ENCODE measurements at places on chromosomes 7 and 10.

- no peak for DNase-seq
Observed at GRCh38 chr7:100393233-100393905, 20.1 kb downstream of the PILRA start.

DNA sequence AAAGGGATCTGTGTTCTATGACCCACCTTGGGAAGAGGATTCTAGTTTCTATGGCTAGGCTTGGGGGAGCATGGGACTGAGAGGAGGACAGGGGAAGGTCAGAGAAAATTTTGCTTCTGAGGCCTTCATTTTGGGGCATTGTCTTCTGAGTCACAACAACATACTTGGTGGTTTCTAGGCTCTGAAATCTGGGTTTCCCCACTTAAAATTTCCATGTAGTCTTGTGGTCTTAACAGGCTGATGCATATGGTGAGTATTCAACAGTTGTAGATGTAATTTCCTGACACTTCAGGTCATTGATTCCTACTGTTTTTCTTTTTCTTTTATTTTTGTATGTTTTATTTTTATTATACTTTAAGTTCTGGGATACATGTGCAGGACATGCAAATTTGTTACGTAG is 88.5 kb downstream of the ANKRD7 start:
- DNase-seq: no peak

GRCh38 chr7:99089914-99090629 is 53.8 kb downstream of the SMURF1 start:
- DNase-seq: no peak

GRCh38 chr10:86393862-86394455 is 27.4 kb upstream of the GRID1 start:
- no peak for DNase-seq

DNA sequence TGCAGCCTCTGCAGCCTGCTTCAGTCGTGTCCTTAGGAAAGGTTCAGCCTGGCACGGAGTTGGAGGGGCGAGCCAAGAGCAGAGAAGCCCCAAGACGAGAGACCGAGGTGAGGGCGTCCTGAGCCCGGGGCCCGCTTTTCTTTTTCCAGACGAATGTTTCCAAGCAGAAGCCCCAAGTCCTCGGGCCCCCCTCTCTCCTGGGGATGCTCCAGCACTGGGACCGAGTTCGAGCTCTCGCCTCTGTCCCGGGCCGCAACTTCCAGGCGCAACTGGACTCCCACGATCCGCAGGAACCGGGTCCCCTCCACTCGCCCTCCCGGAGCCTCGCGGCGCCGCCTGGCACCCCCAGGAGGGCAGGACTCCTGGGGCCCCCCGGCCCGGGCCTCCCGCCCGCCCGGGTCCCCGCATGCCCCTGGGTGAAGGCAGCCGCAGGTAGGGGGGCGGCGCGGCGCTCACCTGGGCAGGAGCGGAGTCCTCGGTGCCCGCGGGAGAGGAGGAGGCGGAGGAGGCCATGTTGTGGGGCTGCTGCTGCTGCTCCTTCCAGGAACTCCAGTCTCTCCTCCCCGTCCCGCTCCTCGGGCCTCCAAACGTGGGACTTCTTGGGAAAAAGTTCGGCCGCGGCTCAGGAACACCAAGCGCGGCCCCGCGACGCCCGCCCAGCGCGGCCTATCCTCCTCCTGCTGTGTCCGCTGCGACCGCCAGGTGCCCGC is 45.3 kb upstream of the CDK1 start:
- no peak for DNase-seq

- DNase-seq: no peak
Observed at GRCh38 chr7:25698451-25699113, 453.4 kb upstream of the NFE2L3 start.

- DNase-seq: no peak
Observed at GRCh38 chr7:77782383-77782782, 15.9 kb downstream of the TMEM60 start.

DNA sequence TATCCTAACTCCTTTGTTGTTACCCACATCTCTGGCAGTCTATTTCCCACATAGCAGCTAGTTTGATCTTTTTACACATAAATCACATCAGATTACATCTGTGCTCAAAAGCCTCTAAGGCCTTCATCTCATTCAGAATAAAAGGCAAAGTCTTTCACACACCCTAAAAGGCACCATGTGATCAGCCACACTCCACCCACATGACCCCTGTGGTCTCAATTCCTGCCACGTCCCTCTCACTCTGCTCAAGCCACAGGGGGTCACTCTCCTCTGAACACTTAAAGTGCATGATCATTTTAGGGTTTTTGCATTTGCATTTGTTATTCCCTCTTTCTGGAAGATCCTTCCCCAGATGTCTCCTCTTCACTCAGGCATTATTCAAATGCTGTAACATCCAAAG is 30.8 kb downstream of the ELAPOR2 start:
- no peak for DNase-seq

- DNase-seq: no peak
Observed at GRCh38 chr7:44920119-44920518, 34.8 kb upstream of the PURB start.

DNA sequence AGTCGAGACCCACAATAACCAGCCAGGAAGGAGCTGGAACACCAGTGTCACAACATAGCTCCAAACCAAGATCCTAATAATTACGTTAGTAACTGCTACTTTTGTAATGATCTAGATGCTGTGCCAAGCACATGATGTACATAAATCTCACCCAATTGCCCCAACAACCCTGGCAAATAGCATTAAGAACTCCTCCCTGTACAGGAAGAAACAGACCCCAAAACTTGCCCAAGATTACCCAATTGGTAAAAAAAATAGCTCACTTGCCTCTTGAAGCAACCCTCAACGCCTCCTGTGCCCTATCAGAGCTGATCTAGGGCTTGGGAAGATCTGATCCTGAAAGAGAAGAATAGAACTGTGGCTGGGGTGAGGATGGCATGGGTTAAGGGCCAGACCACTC is 628.7 kb upstream of the AUTS2 start:
- DNase-seq: no peak

- DNase-seq: no peak
Observed at GRCh38 chr10:118729200-118729599, 25.6 kb downstream of the CACUL1 start.

DNA sequence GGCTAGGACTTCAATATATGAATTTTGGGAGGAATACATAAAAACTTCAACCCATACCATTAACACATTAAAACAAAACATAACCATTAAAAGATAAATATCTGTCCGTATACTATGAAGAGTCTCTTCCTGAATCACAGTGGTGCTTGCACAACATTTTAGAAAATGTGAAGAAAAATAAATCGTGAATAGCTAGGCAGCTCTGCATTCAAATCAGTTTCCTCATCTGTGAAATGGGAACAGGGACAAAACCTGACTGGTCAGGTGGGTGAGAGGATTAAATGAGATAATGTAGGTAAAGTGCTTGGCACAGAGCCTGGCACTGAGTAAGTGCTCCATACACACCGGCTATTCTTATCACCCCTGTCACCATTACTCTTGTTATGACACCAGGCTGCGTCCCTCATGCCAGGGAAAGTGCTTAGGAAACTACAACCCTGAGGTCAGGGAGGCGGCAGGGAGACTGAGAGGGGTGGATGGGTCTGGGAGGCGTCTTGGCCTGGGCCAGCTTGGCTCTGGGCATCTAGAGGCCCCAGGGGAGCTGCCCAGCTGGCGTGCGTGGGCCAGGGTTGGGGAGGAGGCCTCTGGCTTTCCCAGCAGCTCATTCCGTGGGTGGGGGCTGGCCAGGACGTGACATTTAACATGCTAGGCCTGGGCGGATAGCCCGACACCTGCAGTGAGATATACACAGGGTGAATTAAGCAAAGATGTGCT is 78.3 kb downstream of the SH3PXD2A start:
- DNase-seq: no peak

GRCh38 chr7:97006055-97006815 is 882 bp downstream of the DLX6 start:
- DNase-seq: no peak

GRCh38 chr10:23337616-23338015 is 7.0 kb downstream of the C10orf67 start:
- no peak for DNase-seq

DNA sequence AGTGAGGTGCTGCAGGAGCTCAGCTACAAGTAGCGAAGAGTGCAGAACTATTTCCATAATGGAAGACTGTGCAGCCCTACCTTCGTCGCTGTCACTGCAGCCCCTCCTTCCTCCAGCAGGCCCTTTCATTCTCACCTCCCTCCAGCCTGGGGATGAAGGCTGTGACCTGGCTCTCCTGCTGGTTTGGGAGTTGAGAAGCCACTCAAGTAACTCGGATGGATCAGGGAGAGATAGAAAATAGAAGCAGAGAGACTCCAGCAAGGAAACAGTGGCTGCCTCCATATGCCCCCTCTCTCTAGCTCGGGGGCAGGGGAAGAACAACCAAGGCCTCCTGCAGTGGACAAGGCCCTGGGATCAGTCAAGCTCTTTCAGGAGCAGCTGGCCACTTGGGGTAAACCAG is 37.4 kb upstream of the NPFFR1 start:
- DNase-seq: no peak

DNA sequence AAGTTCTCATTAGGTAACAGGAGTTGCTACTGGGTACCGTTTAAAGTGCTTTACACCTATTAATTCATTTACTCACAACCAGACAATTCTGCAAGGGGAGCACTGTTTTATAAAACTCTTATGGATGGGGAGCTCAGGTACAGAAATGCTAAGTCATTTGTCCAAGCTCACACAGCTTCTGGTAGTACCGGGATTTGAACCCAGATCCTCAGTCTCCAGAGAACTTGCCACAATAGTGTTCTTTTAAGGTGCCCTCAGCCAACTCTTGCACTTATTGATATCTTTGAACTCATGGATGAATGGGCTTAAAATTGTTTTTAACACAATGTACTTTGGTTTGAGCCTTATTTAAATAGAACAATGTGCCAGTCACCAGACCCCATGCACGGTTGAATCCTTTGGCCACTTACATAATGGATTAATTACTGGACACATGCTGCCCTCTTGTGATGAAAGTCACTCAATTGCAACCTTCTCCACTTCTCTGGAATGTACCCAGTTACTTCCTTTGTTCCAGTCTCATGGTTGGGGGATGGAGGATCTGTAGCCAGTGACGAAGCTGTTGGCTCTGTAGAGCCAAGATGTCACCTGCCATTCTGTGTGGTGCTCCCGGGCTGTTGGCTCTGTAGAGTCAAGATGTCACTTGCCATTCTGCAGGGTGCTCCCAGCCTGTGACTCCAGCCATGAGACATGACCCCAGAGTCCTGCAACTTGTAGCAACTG is 65.6 kb downstream of the NOD1 start:
- DNase-seq: peak; percentile 70

- DNase-seq: no peak
Observed at GRCh38 chr7:132117636-132118035, 458.6 kb downstream of the PLXNA4 start.

GRCh38 chr7:51075681-51076580 is 240.7 kb downstream of the COBL start:
- DNase-seq: no peak

- DNase-seq: no peak
Observed at GRCh38 chr7:90771281-90771680, 175.2 kb downstream of the CDK14 start.

DNA sequence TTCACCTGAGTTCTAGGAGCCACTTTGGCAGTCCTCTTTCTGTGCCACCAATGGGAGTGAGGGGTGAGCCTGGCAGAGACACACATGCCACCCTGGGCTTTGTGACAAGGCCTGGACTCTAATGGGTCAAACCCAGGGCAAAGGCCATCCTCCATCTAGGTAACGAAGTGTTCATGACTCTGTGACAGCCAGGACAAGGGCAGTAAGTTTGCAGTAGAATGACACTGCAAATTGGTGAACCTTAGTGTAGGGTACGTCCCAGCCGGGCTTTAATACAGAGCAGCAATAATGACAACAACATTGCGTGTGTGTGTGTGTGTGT is 43.3 kb downstream of the PAPSS2 start:
- no peak for DNase-seq

- DNase-seq: no peak
Observed at GRCh38 chr7:17948526-17949238, 8.4 kb upstream of the SNX13 start.

GRCh38 chr7:51034521-51035264 is 252.0 kb upstream of the GRB10 start:
- no peak for DNase-seq

DNA sequence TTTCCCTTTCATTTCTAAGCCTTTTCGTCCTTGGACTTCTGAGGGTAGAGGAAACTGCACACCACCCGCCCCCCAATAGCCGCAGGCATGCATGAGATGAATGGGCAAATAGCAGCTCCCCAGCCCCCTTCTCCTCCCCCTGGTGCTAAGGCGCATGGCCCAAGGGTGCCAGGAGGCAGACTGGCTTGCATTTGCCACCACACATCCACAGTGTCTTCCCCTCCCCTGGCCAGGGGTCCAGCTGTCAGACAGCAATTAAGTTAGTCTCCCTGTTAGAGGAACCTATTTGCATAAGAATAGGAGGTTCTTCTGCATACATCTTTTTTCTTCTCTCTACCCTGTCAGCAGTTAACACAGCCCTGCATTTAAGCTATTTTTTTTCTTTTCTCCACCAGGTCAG is 20.2 kb downstream of the TOMM7 start:
- DNase-seq: no peak

- no peak for DNase-seq
Observed at GRCh38 chr7:70492625-70493024, 639.3 kb upstream of the GALNT17 start.

GRCh38 chr7:46192271-46192670 is 271.2 kb upstream of the IGFBP3 start:
- DNase-seq: no peak

DNA sequence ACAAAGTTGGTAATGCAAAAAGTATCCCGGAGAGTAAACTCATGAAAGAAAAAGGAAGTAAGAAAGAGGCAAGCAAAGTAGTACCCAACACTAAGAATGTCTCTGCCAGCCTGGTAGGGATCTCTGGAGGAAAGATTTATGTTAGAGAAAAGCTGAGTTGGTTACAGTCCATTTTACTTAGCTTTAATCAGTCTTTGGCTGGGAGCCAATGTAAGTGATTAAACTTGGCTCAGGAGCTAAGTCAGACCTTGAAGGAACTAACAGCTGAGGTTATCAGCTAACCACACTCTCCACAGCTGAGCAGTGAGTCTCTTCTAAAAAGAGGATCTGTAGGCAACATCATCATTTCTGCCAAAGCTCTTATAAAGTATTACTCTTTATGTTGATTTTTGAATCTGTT is 148.0 kb downstream of the ANKRD7 start:
- DNase-seq: no peak

- DNase-seq: no peak
Observed at GRCh38 chr10:36177071-36177470, 535.0 kb upstream of the FZD8 start.

GRCh38 chr10:35412900-35413491 is 76.7 kb downstream of the CCNY start:
- DNase-seq: no peak

DNA sequence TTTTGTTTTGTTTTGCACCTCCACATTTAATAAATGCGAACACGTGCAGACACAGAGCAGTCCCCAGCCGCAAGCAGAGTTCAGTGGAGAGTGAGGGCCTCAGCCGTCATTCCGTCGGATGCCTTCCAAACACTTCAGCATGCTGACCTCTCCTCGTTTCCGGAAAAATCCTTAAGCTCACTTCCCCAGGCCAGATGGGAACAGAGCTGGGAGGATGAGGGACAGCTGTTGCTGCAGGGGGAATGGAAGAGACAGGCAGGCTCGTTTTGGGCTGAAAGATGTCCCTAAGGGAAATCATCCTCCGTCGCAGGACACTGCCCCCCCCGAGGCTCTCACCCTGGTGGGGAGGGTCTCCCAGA is 17.2 kb upstream of the FGFR2 start:
- DNase-seq: no peak

GRCh38 chr7:141497391-141497790 is 53.8 kb upstream of the AGK start:
- no peak for DNase-seq

- peak; percentile 94 for DNase-seq
Observed at GRCh38 chr7:28408960-28409715, 3.2 kb upstream of the CREB5 start.

- no peak for DNase-seq
Observed at GRCh38 chr10:76733441-76733936, 904.1 kb downstream of the KCNMA1 start.

Measured in midbrain (tissue), 1 donor.